ENCODE measurements at places on chromosomes 12 and 14. TPM values are rescaled to one million over a fixed set of nuclear protein-coding genes. Genes with fewer than 3 reads are reported as not detected.

DNA sequence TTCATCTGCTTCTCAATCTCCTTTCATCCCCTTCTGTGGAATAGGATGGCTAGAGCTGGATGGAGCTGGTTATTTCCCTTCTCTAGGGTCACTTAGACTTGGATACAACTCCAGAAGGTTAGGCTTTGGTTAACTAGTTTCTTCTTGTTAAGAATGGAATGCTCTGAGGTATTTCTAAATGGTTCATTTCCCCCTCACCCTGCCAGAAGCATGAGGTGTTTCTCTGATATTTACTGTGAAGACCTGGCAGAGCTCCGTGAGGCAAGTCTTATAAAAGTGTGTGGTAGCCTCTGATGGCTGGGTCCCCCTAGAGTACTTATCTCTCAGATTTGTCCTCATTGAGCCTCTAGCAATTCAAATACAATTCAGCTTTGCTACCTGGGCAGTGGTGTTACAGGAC is 207.9 kb downstream of the SLC16A7 start:
- DNase-seq, result no peak

- no peak for DNase-seq
Observed at GRCh38 chr12:10358131-10358530, 31.7 kb downstream of the KLRK1 start.

DNA sequence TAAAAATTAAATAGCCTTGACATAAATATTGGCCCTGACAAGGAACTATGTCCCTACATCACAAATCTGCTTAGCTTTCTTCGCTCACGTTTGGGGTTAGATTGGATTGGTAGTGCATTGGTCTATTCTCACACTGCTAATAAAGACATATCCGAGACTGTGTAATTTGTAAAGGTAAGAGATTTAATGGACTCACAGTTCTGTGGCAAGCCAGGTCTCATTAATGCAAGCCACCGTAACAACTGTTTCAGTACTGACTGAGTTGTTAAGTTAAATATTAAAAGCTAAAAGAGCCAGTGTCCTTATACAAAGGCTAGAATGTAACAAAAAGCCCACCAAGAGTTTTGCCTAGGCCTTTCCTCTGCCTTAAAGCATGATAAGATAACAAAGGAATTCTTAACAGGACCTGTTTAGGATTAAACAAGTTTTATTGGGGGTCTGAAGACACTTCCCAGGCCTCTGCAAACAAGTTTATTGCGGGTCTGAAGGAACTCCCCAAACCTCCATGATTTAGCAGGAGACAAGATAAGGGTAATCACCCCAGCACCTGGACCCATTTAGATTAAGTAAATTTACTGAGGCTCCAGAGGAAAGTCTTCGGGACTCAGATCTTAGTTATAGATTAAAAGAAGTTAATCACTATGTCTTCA is 88.2 kb upstream of the PTGDR start:
- DNase-seq, result no peak

DNA sequence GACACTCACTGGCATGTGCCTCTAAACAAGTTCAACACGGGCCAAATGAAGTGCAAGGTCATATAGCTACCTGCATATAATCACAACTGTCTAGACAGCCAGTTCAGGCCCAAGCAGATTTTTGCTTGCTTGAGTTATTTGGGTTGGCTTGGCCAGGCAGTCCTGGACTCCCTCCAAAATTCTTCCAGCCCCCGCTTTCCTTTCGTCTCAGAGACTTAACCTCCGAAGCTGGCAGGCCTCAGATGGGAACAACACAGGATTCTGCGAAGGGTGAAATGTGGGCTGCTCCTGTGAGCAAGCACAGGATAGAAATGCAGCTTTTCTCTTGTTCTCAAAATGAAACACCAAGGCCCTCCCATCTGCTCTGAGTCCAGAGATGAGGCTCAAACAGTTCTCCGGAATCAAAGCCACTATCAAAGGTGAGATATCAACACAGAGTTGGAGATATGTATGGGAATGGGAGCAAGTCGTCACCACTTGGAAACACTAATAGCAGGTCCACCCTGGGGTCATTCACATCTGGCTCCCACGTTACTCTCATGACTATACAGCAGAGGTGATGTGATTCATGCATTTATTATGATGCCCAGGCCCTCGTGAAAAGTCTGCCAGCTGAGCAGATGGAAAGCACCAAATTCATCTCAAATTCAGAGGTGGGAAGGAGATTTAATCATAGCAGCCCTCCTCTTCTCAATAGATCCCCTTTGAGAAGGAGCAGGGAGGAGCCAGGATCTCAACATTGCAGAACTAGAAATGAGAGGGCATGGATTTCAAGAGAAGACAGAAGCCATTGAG is 389.8 kb downstream of the NUAK1 start:
- DNase-seq, result no peak

GRCh38 chr12:51744235-51744634 is 104.3 kb downstream of the FIGNL2 start:
- DNase-seq, result no peak

The DNAJC22 gene
- 0.03 TPM for polyA plus RNA-seq

The B4GALNT1 gene
- 1.5 TPM for polyA plus RNA-seq

The TAS2R46 gene
- polyA plus RNA-seq, result not detected

The KRT73 gene
- polyA plus RNA-seq, result not detected

The NEUROD4 gene
- polyA plus RNA-seq, result not detected

The APPL2 gene
- 30.1 TPM for polyA plus RNA-seq

The ADAM21 gene
- 0.43 TPM for polyA plus RNA-seq

All from muscle of back (tissue), 13 donors.